ENCODE measurements at places on chromosomes 4 and X.

DNA sequence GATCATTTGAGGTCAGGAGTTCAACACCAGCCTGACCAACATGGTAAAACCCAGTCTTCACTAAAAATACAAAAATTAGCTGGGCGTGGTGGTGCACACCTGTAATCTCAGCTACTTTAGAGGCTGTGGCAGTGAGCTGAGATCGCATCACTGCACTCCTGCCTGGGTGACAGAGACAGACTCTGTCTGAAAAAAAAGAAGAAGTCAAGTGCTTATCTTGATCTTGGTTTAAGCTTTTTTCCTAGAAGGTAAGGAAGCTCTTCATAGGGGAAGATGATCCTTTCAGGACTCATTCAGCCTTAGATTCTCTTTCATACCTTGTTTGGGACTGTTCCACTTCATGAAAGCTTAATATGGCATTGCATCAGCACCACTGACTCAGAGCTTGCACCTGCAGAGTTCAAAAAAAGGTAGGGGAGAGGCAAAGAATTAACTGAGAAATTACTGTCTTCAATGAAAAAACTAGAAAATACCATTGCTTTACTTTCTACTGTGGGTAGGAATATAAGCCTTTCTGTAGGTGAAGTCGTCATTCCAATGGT, 70.8 kb upstream of the EPGN start:
- DNase-seq: no peak

DNA sequence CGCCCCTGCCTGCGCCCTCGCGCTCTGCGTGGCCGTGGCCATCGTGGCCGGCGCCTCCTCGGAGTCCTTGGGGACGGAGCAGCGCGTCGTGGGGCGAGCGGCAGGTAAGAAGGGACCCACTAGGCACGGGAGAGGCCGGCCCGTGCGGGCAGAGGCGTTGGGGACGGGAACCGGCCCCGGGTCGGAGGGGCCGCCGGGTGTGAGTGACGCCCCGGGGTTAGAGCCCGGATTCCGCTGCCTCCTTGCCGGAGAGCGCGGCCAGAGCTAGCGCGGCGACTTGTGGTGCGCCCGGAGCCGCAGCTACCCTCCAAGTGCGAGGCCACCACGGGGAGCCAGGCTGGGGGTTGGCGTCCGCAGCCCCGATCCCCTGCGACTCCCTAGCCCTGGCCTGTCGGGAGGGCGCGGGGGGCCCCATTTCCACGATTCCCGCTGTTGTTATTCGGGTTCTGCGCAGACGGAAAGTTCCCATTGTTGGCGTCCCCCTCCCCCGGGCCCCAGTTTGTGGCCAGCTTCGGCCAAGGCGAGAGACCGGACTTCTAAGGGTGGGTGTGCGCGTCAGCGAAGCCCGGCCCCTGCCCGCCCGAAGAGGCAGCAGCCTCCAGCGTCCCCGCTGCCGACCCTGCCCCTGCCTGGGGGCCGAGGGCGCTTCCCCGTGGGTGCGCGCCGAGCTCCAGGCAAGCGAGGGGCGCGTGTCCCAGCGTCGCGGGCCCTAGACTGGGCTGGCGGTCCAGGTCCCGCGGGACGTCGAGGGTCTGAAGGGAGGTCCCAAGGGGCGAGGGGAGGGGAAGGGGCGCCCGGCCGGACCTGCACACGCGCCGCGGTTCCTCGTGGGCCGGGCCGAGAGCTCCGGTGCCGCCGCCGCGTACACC, 1.1 kb downstream of the FGFR3 start:
- no peak for DNase-seq

DNA sequence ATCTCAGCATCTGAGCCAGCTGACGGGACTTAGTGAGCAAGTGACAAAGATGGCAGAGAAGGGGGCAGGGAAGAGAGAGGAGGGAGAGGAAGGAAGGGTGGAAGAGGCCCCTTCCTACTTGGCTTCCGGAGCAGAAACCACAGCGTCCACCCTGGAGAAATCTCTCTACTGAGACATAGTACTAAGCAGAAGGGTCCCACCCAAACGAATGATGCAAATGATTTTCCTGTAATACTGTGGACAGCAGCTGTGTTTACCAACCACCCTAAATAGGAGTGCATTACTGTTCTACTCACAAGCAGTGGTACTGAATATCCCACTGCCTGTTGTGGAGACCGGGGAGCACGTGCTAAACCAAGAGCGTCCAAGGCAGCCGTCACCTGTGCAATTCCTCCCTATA, 29.4 kb downstream of the DTHD1 start:
- DNase-seq: no peak

GRCh38 chrX:154712781-154713740, 37.8 kb downstream of the GAB3 start:
- no peak for DNase-seq

All from activated T-helper 1 cell treated with anti-CD3 and anti-CD28 coated beads, Interleukin-2, amount 50 U/mL, for 16 hours (primary cell).